ENCODE measurements at places on chromosomes 6 and 20.

GRCh38 chr6:152854086-152854795, 103.6 kb downstream of the VIP start:
- DNase-seq = no peak

DNA sequence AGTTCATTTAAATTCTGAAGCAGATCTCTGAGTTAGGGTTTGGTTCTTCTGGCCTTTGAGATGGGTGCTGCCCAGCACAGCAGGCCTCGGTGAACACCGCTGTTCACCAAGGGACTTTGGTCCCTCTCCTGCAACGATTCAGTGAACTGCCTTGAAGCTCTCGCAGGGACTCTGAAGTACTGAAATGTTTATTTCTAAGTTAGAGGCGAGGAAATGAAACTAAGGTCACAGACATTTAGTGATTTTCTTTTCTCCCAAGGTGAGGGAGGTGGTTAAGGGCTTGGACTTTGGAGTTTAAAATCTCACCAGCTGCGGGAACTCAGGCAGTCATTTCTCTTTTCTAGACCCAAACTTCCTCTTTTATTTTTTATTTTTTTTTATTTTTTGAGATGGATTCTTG, 26.2 kb downstream of the E2F3 start:
- no peak for DNase-seq

- no peak for DNase-seq
Measured at GRCh38 chr20:35511814-35512420, 17.5 kb downstream of the C20orf173 start.

DNA sequence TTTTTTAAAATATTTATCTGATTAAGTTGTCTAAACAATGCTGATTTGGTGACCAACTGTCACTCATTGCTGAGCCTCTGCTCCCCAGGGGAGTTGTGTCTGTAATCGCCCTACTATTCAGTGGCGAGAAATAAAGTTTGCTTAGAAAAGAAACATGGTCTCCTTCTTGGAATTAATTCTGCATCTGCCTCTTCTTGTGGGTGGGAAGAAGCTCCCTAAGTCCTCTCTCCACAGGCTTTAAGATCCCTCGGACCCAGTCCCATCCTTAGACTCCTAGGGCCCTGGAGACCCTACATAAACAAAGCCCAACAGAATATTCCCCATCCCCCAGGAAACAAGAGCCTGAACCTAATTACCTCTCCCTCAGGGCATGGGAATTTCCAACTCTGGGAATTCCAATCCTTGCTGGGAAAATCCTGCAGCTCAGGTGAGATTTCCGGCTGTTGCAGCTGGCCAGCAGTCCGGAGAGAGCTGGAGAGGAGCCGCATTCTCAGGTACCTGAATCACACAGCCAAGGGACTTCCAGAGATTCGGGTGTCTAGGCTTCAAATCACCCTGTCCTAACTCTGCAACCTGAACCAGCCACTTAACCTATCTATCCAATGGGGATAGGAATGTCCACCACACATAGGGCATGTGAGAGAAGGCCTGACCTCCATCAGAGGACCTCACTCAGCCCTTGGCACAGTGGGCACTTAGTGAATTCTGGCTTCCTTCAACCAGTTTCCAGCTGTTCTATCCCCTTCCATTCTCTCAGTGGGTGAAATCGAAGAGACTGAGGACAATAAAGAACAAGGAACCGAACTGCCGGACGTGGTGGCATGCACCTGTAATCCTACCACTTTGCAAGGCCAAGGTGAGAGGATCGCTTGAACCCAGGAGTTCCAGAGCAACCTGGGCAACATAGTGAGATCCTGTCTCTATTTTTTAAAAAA, 3.1 kb downstream of the TNF start:
- no peak for DNase-seq

DNA sequence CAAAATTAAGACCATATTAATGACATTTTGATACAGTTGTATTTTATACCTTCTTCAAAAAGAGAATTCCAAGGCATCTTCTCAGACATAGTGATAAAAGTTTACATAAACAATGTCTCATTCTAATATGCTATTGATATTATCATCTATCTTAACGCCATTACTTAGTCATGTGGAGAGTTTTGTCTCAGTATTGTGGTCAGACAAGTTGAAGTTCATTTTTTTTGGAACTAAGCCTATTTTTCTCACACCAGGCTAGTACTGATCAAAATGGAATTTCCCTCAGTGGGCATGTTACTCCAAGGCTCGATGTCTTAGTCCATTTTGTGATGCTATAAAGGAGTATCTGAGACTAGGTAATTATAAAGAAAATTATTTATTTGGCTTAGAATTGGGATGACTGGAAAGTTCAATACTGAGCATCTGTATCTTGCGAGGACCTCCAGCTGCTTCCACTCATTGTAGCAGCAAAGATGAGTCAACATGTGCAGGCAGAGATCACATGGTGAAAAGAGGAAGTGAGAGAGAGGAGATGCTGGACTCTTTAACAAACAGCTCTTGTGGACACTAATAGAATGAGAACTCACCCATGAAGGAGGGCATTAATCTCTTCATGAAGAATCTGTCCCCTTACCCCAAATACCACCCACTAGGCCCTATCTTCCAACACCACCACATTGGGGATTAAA, 825.5 kb upstream of the MANEA start:
- DNase-seq = no peak

GRCh38 chr6:154476494-154476893, 34.0 kb downstream of the CNKSR3 start:
- no peak for DNase-seq

DNA sequence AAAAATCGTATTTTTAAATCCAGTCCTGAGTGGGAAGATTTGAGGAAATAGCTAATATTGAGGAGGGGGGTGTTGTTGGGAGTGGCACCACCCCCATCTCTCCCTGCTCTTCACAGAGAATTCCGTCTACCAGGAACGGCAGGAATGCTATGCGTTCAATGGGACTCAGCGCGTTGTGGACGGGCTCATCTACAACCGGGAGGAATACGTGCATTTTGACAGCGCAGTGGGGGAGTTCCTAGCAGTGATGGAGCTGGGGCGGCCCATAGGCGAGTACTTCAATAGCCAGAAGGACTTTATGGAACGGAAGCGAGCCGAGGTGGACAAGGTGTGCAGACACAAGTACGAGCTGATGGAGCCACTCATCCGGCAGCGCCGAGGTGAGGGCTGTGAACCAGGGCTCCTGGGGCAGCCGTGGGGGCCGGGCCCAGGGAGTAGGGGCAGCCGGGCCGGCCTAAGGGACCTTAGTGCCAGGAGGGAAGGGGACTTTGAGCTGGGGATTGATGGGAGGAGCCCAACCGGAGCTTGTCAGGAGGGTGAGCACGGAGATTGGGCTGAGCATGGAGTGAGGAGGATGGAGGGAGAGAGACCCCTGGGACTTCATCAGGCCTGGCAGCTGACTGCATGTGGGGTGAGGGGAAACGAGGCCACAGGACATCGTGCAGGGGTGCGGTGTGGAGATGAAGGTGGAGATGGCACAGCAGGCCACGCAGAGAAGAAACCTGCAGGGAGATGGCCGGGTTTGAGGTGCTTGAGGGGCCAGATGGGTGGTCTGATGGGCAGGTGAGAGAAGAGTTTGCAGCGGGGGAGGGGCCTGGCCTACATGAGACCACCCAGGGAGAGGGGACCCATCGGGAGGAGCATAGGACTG, 41.3 kb downstream of the HLA-DPB1 start:
- DNase-seq = no peak

DNA sequence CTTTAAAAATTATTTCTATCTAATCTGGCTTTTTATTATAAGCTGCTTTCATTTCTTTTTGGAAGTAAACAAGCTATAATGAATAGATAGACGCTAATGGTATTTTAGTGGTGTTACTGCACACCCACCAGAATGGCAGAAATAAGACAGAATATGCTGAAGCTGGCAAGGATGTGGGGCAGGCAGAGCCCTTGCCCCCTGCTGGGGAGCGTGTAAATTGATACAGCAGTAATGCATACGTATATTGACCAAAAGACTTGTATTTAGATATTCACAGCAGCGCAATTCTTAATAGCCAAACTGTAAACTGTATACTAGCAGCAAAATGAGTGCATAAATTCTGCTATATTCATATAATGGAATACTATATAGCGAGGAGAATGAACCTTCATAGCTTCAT, 35.3 kb downstream of the TMEM181 start:
- DNase-seq = no peak

DNA sequence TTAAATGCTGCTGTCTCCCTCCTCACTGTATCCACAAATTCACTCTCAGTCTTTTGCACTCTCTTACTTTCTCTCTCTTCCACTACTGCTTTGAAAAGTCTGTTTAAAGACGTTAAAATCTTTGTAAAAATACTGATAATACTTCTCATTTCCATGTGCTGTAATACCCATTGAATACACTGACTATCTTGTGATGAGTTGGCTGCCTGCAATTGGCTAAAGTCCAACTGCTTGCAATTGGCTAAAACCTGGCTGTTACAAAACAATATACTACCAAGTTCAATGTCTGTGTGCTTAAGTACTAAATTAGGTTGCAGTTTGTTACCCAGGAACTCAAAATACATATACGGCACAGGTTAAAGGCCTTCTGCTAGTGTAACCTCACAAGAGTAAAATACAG, 264.8 kb downstream of the THBS2 start:
- DNase-seq = no peak

DNA sequence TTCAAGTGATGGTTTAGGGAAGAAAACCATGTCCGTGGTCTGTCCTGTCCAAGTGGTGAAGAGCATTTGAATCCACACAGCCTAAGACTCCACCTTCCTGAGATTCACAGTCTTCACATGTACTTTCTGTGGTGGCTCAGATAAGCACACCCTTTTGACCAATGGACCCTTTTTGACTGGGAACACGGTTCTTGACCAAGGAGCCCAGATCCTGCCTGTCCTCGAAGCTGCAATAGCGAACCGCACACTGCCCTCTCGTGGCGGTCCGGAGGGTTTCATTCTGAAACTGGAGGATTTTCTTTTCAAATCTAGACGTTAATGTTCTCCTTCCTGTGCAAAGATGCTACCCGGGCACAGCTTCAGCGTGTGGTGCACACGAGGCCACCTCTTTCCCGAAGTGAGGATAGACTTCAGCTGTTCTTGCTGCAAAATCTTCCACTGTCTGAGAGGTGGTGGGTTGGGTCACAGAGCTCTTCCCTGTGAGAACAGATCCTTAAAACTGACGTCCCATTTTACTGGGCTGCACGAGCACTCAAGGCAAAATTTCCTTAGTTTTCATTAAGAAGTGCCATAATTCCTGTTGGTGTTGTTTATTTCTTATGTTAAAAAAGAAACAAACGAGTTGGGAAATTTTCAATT, 90.5 kb downstream of the SYNJ2 start:
- DNase-seq = no peak

DNA sequence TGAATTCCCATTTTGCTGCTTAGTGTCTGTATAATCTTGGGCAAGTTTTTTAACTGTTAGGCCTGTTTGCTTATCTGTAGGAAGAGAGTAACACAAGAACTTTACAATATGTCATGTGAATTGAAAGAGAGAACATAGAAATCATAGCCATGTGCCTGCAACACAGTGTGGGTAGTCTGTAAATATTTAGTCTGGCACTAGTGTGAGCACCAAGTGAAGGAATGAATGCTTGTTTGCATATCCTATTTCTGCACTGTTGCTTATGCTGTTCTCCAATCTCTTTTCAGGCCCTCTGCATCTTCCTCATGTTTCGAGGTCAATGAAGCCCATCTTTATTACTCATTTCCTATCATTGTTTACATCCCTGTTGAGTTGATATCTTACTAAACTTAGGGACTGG, 49.2 kb downstream of the CBFA2T2 start:
- DNase-seq = no peak

- no peak for DNase-seq
Measured at GRCh38 chr6:25012657-25013056, 76.9 kb upstream of the RIPOR2 start.

DNA sequence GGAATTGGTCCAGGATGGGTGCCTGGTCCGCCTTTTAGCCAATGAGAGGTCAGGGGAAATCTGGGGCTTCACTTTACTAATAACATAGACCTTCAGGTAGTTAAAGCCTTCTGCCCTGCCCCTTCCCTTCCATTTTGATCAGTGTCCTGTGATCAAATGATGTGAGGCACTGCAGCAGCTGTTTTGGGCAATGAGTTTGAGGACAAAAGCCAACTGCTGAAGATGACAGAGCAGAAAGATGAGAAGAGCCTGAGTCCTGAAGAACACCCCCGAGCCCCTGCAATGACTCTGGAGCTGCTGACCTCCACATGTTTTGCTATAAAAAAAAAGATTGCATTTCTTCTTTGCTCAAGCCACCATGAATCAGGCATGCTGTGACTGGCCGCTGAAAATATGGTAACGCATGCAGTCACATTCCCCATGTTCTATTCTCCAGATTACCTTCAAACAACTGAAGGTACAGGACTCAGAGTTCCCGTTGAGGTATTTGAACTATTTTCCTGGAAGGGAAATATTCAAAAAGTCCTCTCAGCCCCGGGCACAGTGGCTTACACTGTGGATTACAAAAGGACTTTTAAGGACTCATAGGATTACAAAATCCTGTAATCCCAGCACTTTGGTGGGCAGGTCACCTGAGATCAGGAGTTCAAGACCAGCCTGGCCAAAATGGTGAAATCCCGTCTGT, 45.7 kb upstream of the B4GALT5 start:
- no peak for DNase-seq

DNA sequence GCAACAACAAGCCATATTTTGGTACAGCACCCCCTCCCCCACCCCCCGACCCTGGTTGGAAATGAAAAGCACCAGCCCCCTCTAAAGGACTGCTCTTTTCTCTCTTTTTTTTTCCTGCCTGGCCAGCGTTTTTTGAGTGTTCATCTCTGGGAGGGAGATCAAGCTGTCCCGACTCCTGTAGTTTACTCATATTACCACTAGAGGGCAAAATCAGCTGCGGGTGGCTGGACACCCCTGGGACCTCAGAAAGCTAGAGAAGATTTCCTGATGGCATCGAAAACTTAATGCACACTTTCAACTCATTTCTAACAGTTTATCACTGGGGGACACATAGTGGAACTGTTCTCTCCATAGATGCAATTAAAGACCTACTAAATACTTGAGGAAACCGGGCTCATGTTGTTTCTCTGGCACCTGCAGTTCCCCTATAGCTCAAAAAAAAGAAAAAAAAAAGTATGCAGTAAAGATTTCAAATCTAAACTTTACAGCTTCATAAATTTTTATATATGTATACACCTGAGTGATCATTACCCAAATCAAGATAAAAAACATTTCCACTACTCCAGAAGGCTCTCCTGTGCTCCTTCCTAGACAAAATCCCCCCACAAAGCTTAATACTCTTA, 24.4 kb downstream of the CNBD2 start:
- DNase-seq = peak; percentile 57

- no peak for DNase-seq
Measured at GRCh38 chr6:5082487-5083306, 2.4 kb upstream of the PPP1R3G start.

DNA sequence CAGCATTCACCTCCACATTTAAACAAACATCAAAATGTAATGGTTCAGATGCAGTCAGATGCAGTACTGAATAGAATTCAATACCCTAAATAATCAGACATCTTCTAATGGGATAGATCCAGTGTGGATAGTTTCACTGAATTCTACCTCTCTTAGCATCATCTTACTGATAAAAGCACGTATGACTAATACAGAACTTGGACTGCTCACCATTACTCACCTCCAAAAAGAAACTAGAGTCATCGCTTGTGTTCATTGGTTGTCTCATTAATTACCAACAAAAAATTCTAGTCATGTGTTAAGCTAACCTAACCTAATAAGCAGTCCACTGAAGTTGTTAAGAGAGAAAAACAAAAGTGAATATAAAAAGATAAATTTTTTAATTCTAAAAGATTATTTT, 165.9 kb upstream of the IRAK1BP1 start:
- no peak for DNase-seq
